ENCODE measurements at places on chromosomes 1 and 21.
A peak's percentile ranks its signal among the peaks of the same experiment; 100 is the strongest.

- no peak for DNase-seq
Measured at GRCh38 chr1:24905355-24905978, 24.6 kb downstream of the RUNX3 start.

- DNase-seq = no peak
Measured at GRCh38 chr1:23592209-23592892, 33.0 kb upstream of the ID3 start.

DNA sequence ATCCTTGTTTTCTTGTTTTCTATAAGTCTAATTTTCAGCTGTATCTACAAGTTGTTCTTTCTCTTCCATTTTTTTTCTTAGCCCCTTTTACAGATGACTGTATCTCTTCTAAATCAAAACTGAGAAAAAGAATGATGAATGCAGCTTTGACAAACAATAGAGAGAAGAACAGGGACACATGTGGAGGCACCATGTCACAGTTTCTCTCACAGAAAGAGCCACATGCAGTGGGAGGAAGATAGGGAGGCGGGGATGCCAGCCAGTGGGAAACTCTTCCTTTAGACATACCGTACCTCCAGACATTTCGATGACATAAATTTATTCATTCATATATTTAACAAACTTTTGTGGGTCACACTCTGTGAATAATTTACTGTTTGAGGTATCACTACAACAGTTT is 45.5 kb downstream of the NME7 start:
- DNase-seq = no peak

GRCh38 chr21:43824333-43825241 is 35.2 kb downstream of the RRP1 start:
- DNase-seq = peak; percentile 51

DNA sequence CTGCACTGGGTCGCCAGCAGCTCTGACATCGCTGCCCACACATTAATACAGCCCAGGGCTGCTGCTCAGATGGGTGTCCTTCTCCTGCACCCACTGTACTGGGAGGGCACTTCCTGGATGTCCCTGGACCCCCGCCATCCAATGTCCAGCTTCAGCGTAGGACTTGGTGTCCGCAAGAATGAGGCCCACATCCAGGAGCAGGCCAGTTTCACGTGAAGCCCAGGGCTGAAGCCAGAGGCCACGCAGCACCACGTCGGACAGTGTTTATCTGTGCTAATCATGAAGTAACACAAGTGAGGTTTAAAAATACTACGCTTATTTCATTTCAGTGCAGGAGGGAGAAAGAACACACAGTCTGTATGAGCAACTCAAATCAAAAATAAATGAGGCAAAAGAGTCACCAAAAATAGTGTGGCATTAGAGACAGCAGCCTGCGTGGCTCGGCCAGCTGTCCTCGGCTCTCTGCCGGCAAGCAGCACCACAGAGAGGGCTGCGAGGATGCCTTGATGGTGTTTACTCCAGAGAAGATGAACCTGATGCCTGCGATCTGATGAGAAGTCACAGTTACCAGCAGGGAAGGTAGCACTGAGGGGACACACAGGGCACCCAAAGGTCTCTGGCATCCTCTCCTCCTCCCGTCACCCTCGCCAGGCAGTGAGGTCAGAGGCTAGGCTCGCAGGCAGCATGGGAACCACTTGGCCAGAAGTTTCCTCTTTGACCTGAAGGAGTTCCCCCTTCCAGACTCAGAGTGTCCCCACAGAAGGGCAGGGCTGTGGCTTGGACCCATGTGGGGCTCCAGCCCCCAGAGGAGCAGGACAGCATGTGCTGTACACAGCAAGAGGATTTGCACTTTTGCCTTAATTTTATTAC is 22.1 kb upstream of the NPHP4 start:
- DNase-seq = no peak

GRCh38 chr21:44199448-44199847 is 41.3 kb downstream of the ICOSLG start:
- no peak for DNase-seq

- peak; percentile 60 for DNase-seq
Measured at GRCh38 chr1:226678251-226678650, 60.8 kb downstream of the ITPKB start.

DNA sequence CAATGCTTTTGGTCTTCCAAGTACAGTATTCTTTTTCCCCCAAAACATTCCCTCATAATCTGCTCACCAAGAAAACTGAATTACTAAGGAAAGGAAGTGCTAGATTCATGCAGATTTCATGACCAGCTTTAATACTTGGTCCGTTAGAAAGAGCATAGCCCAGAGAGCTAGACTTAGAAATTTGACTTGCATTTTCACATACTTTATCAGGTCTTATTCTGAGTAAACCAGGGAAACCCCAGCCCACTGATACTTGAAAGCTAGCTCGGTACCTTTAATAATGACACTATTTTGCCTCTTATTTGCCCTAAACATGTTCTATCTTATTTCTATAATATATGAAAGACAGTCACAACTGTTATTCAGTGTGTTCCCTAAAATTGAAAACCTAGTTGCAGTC is 204.5 kb downstream of the TTLL7 start:
- DNase-seq = no peak

GRCh38 chr21:37460196-37460595 is 93.6 kb downstream of the DYRK1A start:
- DNase-seq = no peak

Data from sigmoid colon (tissue), 7 donors.